Natural killer cell (primary cell): ENCODE measurements at places on chromosomes 12 and 14. TPM values are rescaled to one million over a fixed set of nuclear protein-coding genes. Genes with fewer than 3 reads are reported as not detected.

GRCh38 chr14:95444132-95445129, 72.0 kb downstream of the SYNE3 start:
- no peak overlapping the region for H3K4me3 ChIP-seq
- peaks cover 15% of the 10 kb centered on the region for H3K36me3 ChIP-seq
- DNase-seq, result no peak
- H3K27me3 ChIP-seq, result no peaks in the 10 kb centered on the region
- no peak overlapping the region for H3K27ac ChIP-seq

- H3K27ac ChIP-seq, result no peak overlapping the region
- H3K36me3 ChIP-seq, result no peaks in the 10 kb centered on the region
- H3K4me3 ChIP-seq, result no peak overlapping the region
- H3K27me3 ChIP-seq, result no peaks in the 10 kb centered on the region
- no peak for DNase-seq
Observed at GRCh38 chr14:33567023-33567728, 383.7 kb downstream of the EGLN3 start.

GRCh38 chr12:75905922-75906321, 125.7 kb downstream of the PHLDA1 start:
- no peaks in the 10 kb centered on the region for H3K27me3 ChIP-seq
- H3K4me1 ChIP-seq, result no peaks in the 10 kb centered on the region
- no peaks in the 10 kb centered on the region for H3K36me3 ChIP-seq
- no peak overlapping the region for H3K4me3 ChIP-seq
- H3K27ac ChIP-seq, result no peak overlapping the region

DNA sequence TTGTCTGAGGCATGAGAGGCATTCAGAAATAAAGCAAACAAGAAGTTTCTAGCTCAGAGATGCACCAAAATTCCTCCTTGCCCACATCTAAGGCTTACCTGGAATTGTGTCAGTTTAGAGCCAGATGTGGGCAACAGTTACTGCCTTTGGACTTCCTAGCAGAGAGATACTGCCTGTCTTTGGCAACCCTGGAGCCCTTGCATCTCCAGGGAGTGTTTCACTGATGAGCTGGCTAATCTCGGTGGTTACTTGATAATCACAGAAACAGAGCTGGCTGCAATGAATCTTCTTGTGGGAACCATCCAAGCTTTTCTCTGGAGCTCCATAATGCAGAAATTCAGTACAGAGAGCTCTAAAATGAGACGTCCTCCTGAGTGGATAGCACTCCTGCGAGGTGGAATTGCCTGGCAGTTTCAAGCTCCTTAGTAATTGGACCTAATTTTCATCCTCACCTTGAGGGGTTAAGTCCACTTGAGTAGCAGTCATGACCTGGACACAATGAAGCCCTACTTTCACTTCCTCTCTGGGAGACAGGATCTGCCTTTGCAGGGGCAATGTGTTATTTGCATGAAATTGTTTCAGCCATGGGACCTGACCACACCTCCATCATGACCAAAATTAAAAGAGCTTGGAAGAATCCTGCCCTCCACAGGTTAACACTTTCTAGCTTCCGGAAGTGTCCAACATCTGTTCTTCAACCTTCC, 108.8 kb upstream of the ARHGAP5 start:
- no peaks in the 10 kb centered on the region for H3K27me3 ChIP-seq
- DNase-seq, result no peak
- H3K27ac ChIP-seq, result no peak overlapping the region
- no peak overlapping the region for H3K4me3 ChIP-seq

GRCh38 chr14:58177125-58177524, 22.8 kb upstream of the ACTR10 start:
- no peak for DNase-seq
- no peaks in the 10 kb centered on the region for H3K4me1 ChIP-seq
- H3K27me3 ChIP-seq, result no peaks in the 10 kb centered on the region

DNA sequence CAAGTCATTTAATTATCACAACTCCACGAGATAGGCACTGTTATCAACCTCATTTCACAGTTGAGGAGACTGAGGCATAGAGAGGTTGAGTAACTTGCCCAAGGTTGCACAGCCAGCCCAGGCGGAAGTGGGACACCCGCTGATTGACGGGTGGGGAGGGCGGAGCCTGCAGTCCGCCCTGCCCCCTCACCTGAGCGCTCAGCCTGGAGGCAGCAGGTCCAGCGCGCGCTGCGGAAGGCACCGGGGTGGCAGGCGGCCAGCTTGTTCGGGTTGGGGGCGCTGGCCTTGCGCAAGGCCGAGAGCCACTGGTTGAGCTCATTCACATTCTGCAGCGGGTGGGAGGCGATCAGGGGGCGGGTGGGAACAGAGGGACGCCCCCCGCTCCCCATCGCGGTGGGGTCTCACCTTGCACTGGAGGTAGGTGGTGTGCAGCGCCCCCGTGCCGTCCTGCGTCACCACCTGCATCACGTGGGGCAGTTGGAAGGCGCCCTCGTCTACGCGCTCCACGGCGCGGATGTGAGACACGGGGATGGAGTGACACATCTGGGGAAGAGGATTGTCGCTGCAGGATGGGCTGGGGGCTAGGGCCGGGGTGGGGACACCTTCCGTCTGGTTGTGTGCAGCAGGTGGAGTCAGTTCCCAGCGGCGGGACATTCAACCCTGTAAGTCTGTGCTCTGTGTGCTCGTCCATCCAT, 31.7 kb downstream of the RASAL1 start:
- H3K27me3 ChIP-seq, result no peaks in the 10 kb centered on the region
- H3K36me3 ChIP-seq, result no peaks in the 10 kb centered on the region
- DNase-seq, result no peak
- no peak overlapping the region for H3K27ac ChIP-seq
- H3K4me1 ChIP-seq, result peaks cover 16% of the 10 kb centered on the region

The SIX6 gene
- total RNA-seq, result not detected
